ENCODE measurements at places on chromosomes 1 and 21.

GRCh38 chr21:28714777-28715464 lies 277.8 kb downstream of the LTN1 start:
- no peak for DNase-seq

DNA sequence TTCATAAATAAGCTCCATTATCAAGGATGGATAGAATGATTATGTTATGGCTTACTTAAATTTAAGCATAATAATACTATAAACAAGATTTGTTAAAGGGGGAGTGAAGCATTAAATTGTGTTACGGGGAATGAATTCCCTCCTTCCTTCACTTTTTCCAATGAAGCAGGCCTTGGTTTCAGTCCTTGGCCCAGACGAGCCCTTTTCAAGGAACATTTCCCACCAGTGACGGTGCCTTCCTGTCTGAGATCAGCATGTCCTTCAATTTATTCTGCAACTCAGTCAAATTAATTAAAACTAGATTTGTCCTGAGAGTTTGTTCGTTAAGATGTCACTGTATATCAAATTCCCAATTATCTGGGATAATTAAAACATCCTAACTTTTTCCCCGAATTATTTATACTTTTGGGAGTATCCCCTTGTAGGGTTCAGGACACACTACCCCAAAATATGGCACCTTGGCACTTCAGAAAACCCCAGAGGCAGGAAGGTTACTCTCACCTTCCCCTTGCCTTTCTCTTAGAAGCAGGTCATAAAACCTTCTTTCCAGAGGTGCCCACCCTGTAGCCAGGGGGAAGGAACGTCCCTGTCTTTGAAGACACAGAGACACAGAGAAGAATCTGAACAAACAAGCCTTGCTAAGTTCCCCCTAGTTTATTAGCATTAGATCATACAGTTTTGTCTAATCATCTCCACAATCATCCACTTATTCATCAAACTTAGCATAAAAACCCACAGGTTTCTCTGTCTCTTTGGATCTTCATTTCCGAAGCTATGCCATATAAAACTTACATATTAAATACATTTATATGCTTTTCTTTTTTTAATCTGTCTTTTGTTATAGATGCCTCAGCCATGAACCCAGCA lies 86.2 kb upstream of the ARHGAP29 start:
- DNase-seq = no peak

- no peak for DNase-seq
These were observed 40.2 kb upstream of the RBM15 start for GRCh38 chr1:110298991-110299390.

- no peak for DNase-seq
These were observed 30.7 kb upstream of the STMN1 start for GRCh38 chr1:25936947-25937346.

- no peak for DNase-seq
These were observed 28.4 kb downstream of the TMCO4 start for GRCh38 chr1:19771350-19771749.

GRCh38 chr1:166083887-166084286 lies 82.9 kb downstream of the FAM78B start:
- no peak for DNase-seq

- no peak for DNase-seq
These were observed 99.7 kb downstream of the UBR4 start for GRCh38 chr1:19110257-19110927.

GRCh38 chr1:210866532-210866931 lies 267.4 kb downstream of the KCNH1 start:
- DNase-seq = no peak

DNA sequence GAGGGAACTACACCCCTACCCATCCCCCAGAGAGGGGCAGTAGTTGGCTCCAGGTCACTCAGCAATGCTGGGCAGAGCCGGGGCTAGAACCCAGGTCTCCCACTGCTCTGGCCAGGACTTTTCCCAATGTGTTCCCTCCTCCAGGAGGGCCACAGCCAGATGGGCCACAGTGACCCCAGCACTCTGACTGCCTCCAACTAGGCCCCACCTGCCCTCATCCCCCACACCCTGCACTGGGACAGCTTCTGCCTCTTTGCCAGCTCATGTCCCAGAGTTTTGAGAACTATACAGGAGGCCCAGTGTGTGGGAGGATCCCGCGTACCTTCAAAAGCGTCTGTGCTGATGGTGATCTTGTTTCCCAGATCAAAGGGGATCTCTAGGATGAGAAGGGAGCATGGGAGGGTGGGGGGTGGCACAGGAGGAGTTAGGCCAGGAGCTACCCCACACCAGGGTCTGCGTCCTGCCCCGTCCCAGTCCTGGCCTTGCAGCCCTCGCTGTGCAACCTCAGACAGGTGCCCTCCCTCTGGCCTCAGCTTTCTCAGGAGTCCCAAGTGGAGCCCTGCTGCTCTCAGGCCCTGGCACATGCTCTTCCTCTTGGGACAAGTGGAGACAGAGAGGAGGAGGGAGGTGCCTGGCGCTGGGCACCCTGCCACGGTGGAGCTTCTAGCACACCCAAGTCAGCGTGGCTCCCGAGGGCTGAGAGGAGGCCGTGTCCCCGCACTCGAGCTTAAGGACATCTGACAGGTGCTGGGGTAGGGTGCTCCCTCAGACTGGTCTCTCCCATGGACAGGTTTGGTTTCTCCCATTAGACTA lies 22.0 kb downstream of the MYOM3 start:
- DNase-seq = no peak

- no peak for DNase-seq
These were observed 7.7 kb upstream of the CLCA1 start for GRCh38 chr1:86460998-86461397.

DNA sequence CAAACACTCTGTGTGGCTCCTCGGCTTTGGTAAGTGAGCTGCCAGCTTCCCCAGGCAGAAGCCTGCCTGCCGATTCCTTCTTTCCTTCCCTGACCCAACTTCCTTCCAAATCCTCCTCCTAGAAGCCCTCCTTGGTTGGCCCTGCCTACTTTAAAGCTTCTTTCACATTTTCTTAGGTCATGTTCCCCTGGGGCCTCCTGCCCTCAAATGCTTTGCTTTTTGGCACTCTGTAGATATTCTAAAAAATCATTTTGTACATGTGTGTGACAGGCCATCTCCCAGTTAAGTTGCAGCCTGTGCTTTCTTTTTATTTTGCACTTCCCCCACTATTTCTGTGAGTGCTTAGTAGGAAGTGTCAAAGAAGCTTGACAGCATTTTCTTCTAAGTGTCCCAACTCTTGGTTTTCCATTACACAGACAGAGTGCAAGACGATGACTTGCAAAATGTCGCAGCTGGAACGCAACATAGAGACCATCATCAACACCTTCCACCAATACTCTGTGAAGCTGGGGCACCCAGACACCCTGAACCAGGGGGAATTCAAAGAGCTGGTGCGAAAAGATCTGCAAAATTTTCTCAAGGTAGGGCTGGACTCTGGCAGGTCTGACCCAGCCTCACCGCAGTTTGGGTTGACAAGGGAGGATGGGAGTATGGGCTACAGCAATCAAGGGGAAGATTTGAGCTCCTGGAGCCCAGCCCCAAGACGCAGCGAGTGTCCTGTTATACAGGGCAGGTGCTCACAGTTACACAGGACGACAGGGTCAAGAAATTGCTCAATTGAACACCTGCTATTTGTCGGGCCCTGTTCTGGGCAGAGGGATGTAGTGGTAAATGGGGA lies at the start of gene S100A9:
TSS of gene S100A9 (plus strand) at position 2 of the 838 bp plus-strand sequence. CDS start at position 432, 430 bp downstream.
- no peak for DNase-seq
